ENCODE measurements at places on chromosomes 1 and 21. TPM values are rescaled to one million over a fixed set of nuclear protein-coding genes. Genes with fewer than 3 reads are reported as not detected.

The DNAI4 gene
- total RNA-seq, result 5.2 TPM

The PTGER3 gene
- 0.86 TPM for total RNA-seq

The SEC16B gene
- not detected for total RNA-seq

The SLAMF7 gene
- total RNA-seq, result 3.9 TPM

The SPAG17 gene
- total RNA-seq, result not detected

The LPAR3 gene
- 1.9 TPM for total RNA-seq

The LRRC52 gene
- total RNA-seq, result not detected

The OR14K1 gene
- total RNA-seq, result not detected

The RSPH1 gene
- not detected for total RNA-seq

The FLG2 gene
- total RNA-seq, result not detected

The KIRREL1 gene
- not detected for total RNA-seq

- H3K27ac ChIP-seq, result no peak overlapping the region
- H3K36me3 ChIP-seq, result peaks cover 5% of the 10 kb centered on the region
- peak overlapping the region; percentile 92 for H3K4me3 ChIP-seq
- peaks cover 72% of the 10 kb centered on the region for H3K27me3 ChIP-seq
- peaks cover 21% of the 10 kb centered on the region for H3K4me1 ChIP-seq
- DNase-seq, result no peak
These were observed 2.0 kb downstream of the CAMK2N1 start for GRCh38 chr1:20483833-20484518.

DNA sequence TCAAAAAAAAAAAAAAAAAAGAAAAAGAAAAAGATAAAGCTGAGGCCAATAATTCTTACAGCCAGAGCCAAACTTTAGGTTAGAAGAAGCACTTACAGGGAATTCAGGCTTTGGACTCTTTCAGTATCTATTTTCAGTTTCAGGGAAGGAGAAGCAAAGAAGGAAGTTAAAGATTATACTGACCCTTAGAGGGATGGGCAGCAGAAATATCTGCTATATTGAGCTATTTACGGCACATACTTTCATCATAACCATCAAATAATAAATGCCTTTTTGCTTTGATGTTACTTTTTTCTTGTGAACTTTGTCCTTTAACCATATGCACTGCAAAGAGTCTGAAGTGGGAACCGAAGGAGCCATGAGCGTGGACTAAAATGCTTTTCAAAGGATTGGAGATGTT is 42.0 kb downstream of the TM2D1 start:
- H3K4me1 ChIP-seq, result no peaks in the 10 kb centered on the region
- H3K36me3 ChIP-seq, result peaks cover 2% of the 10 kb centered on the region
- H3K27me3 ChIP-seq, result no peaks in the 10 kb centered on the region

GRCh38 chr21:31198575-31198974 is 145.5 kb downstream of the TIAM1 start:
- H3K4me1 ChIP-seq, result peaks cover 13% of the 10 kb centered on the region
- no peaks in the 10 kb centered on the region for H3K27me3 ChIP-seq
- H3K4me3 ChIP-seq, result no peak overlapping the region
- no peak overlapping the region for H3K27ac ChIP-seq

DNA sequence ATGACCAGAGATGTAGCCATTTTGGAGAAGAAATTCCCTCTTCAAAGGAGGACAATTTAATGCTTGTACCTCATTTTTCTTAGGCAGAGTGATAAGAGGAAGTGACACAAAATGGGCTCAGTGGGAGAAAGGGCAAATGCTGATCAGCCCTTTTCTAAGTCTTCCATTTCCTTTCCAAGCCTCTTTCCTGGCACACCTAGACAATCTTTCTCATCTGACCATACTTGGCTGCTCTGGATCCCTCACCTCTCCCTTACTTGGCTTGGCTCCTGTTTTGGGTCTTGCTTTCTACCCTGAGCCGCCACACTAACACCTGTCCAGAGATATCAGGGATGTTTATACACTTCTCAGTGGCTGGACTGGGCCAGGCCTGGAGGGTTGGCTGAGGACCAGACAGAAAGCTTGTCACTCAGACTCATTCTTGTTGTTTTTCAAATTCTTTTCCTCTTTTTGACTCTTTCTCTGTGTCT is 13.1 kb downstream of the TXNIP start:
- H3K4me1 ChIP-seq, result peaks cover 51% of the 10 kb centered on the region
- no peak for DNase-seq
- no peaks in the 10 kb centered on the region for H3K36me3 ChIP-seq
- H3K27me3 ChIP-seq, result no peaks in the 10 kb centered on the region
- H3K27ac ChIP-seq, result no peak overlapping the region
- peak overlapping the region; percentile 68 for H3K4me3 ChIP-seq

- peaks cover 48% of the 10 kb centered on the region for H3K27me3 ChIP-seq
- H3K27ac ChIP-seq, result no peak overlapping the region
- no peak for DNase-seq
These were observed 164.4 kb upstream of the DPT start for GRCh38 chr1:168893359-168893801.

DNA sequence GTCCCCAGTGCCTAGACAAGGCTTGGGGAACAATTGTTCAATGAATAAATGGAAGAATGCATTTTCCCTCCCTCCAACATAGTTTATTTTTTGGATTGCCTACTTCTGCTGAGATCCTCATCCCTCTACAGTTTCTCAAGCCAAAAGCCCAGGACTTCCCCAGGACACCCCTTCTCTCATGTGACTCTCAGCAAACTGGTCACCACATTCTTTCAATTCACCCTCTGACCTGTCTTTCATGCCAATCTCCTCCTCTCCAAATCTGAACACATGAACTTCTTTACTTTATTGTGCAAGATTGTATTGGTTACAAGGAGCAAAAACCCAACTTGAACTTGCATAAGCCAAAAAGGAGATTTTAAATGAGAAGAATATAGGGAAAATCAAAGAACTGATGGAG is 103.2 kb upstream of the JUN start:
- no peak for DNase-seq
- no peak overlapping the region for H3K27ac ChIP-seq
- peaks cover 2% of the 10 kb centered on the region for H3K36me3 ChIP-seq
- no peak overlapping the region for H3K4me3 ChIP-seq

DNA sequence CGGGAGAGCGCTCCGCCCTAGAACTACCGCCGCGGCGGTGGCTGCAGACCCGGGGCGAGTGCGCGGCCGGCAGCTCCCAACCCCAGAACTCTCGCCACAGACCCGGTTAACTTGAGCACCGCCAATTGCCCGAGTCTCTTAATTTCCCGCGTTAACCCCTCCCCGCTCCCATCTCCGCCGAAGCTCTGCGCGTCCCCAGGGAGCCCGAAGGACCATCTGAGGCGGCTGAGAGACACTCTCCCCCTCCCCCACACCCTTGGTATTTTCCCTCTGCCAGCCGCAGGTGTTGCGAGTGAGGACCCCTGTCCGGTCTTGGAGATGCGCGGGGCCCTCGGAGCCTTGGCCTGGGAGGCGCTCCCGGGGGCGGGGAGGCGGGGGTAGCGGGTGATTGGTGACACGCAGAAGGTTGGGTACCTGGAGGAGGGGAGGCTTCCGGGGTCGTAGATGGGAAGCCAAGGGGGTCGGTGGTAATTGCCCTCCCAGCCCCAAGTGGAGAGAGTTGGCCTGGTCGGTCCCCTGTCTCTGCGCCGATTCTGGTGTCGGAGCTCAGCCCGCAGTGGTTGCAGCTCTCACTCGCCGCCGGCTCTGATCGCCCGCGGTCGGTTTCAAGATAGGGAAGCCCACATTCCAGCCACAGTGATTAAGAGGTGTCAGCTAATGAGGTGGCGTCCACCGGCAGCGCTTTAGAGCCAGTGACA is 858 bp upstream of the SUSD4 start:
- H3K4me1 ChIP-seq, result peaks cover 20% of the 10 kb centered on the region
- no peaks in the 10 kb centered on the region for H3K27me3 ChIP-seq
- DNase-seq, result no peak
- no peak overlapping the region for H3K27ac ChIP-seq
- H3K36me3 ChIP-seq, result no peaks in the 10 kb centered on the region

- H3K36me3 ChIP-seq, result peaks cover 5% of the 10 kb centered on the region
- DNase-seq, result no peak
- H3K27me3 ChIP-seq, result peaks cover 14% of the 10 kb centered on the region
- H3K27ac ChIP-seq, result no peak overlapping the region
- no peak overlapping the region for H3K4me3 ChIP-seq
- no peaks in the 10 kb centered on the region for H3K4me1 ChIP-seq
These were observed 70.8 kb upstream of the TMPRSS2 start for GRCh38 chr21:41578716-41579115.

DNA sequence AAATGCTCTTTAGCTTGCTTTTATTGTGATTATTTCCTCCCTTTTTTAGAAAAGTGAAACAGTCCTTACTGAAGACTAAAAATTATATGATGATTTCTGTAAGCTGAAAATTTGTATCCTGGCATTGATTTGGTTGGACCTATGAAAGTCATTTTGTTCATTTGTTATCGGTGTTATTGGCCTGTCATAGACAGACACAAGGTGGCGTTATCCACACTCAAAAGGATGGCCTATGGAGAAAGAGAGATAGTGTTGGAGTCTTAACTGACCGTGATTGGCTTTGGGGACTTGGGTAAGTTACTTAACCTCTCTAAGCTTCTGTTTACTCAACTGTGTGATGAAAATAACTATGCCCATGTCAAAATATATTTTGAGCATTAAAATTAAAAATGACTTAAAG is 203.6 kb upstream of the CHODL start:
- no peaks in the 10 kb centered on the region for H3K4me1 ChIP-seq
- no peak overlapping the region for H3K4me3 ChIP-seq
- H3K27ac ChIP-seq, result no peak overlapping the region
- H3K36me3 ChIP-seq, result peaks cover 2% of the 10 kb centered on the region
- no peaks in the 10 kb centered on the region for H3K27me3 ChIP-seq

GRCh38 chr21:42393443-42393950 is 2.4 kb downstream of the TMPRSS3 start:
- H3K36me3 ChIP-seq, result no peaks in the 10 kb centered on the region
- peak overlapping the region; percentile 82 for H3K4me3 ChIP-seq
- H3K27ac ChIP-seq, result peak overlapping the region; percentile 87
- no peak for DNase-seq
- H3K4me1 ChIP-seq, result peaks cover 45% of the 10 kb centered on the region

DNA sequence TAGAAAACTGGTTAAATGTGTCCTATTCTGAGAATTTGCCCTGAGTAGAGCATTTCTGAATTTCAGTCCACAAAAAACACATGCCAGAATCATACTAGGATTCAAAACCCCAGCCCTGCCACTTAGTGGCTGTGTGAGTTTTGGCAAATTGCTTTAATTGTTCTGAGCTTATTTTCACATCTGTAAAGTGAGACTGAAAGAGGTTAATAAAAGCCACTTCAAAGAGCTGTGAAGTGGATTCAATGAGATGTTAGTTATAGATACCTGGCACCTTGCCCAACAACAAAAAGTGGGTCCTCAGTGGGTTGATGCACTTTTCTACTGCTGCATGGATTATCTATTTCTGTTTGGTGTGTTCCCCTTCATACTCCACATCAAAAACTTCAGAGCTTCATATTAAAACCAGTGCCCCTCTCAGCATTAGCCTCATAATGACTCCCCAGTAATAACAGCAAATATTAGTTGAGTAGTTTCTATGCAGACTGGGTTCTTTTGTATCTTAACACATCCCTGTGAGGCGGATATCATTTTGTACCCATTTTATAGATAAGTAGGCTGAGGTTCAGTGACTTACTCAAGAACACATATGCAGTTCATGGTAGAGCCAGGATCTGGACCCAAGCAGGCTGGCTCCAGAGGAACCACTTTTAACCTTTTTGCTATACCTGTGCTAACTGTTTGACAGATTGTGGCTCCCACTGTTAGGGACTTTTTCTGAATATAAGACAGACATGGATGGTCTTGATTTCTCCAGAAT is 14.2 kb upstream of the ADORA3 start:
- peaks cover 30% of the 10 kb centered on the region for H3K4me1 ChIP-seq
- H3K4me3 ChIP-seq, result peak overlapping the region; percentile 5
- peak overlapping the region; percentile 76 for H3K27ac ChIP-seq
- no peaks in the 10 kb centered on the region for H3K36me3 ChIP-seq
- no peaks in the 10 kb centered on the region for H3K27me3 ChIP-seq

- peak overlapping the region; percentile 79 for H3K27ac ChIP-seq
- H3K4me3 ChIP-seq, result peak overlapping the region; percentile 19
- no peak for DNase-seq
- peaks cover 6% of the 10 kb centered on the region for H3K36me3 ChIP-seq
- peaks cover 18% of the 10 kb centered on the region for H3K27me3 ChIP-seq
These were observed 44.0 kb downstream of the LRRC71 start for GRCh38 chr1:156964441-156964840.

DNA sequence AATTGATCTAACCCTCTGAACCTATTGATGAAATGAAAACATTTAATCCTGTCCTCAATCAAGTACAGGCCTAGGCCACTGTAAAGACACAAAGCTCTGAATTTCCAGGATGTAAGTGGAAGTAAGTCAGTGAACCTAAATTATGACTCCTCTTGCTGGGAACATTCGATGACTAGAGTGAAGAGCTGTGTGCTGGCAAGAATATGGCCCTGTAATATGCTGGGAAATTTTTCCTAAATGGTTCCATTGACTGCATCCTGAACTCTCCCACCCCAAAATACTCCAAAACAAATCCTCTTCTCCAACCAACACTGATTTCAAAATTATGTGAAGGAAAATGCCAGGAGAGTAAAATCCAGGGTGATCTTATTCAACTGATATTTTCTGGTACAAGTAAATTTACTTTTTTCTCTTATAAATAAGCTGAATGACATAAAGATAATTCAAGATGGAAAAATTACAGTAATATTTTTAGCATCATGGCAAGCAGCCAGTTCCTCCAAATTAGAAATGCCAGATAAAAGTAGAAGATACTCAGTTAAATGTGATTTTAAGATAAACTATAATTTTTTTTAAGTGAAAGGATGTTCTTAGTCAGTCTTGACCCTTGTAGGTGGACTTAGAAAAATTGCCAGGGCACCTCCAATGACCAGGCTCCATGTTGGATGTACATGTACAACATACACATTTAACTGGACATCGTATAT is 269.4 kb downstream of the PTGER3 start:
- DNase-seq, result no peak
- H3K4me3 ChIP-seq, result no peak overlapping the region
- H3K4me1 ChIP-seq, result no peaks in the 10 kb centered on the region
- H3K27me3 ChIP-seq, result no peaks in the 10 kb centered on the region

DNA sequence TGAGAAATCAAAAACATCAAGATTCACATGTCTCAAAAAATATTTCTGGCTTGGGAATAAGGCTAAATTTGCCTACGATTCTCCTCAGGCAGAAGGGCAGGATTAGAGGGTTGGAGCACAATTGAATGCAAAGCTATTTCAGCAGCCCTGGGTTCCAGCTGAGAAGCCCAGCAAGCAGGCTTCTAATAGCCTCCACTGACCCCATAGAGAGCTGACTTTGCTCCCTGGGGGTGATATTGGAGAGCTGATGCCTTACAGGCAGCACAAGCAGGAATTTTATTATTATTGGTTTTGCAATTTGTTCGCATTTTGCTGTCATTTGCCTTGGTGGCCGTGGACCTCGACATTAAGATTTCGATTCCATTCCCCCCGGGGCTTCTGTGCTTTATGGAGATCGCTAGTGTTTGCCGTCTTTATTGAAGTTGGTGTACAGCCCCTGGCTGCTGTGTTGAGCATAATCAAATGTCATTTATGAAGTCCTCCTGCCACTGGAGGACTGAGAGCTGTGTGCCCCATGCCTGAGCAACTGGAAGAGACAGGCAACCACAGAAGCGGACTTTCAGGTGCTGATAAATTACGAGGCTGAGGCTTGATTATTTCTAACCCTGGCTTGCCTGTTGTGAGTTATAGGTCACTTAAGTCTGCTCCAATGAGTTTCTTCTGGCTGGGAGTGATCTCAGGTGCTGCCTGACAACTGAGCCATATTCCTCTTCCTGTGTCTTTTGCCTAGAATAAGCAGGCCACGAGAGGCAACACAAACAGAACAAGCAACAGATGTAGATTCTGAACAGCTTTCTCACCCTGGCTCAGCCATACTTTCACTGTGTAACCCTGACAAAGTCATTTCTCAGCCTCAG is 518.4 kb upstream of the CAMK1G start:
- no peak overlapping the region for H3K4me3 ChIP-seq
- peaks cover 21% of the 10 kb centered on the region for H3K27me3 ChIP-seq
- no peak for DNase-seq
- H3K36me3 ChIP-seq, result no peaks in the 10 kb centered on the region
- H3K27ac ChIP-seq, result no peak overlapping the region
